ENCODE measurements at places on chromosomes 6 and 20. TPM values are rescaled to one million over a fixed set of nuclear protein-coding genes. Genes with fewer than 3 reads are reported as not detected.

The FAM83C gene
- not detected for total RNA-seq

The WFDC12 gene
- not detected for total RNA-seq

The UNC93A gene
- 67.1 TPM for total RNA-seq

The DNAH8 gene
- total RNA-seq, result 0.03 TPM

The FOXF2 gene
- 28.0 TPM for total RNA-seq

The BMP2 gene
- total RNA-seq, result 72.0 TPM

The GUCA1A gene
- total RNA-seq, result 0.43 TPM

The C4B gene
- 57.5 TPM for total RNA-seq

The PRDM13 gene
- total RNA-seq, result not detected

The SLC25A27 gene
- 11.9 TPM for total RNA-seq

The IL17F gene
- not detected for total RNA-seq

The KIF25 gene
- total RNA-seq, result not detected

The FHL5 gene
- 0.12 TPM for total RNA-seq

The IL17A gene
- not detected for total RNA-seq

The POPDC3 gene
- total RNA-seq, result 0.93 TPM

The RALGAPB gene
- total RNA-seq, result 31.8 TPM

The CCDC170 gene
- total RNA-seq, result 1.2 TPM

The TTPAL gene
- 12.9 TPM for total RNA-seq

The GFOD1 gene
- total RNA-seq, result 3.5 TPM

The ABCF1 gene
- 36.5 TPM for total RNA-seq

The TBX18 gene
- total RNA-seq, result 2.0 TPM

The PTK7 gene
- total RNA-seq, result 127 TPM

The OR2J2 gene
- not detected for total RNA-seq

The TSBP1 gene
- total RNA-seq, result not detected

The MEI4 gene
- total RNA-seq, result 0.27 TPM

The SLC17A9 gene
- total RNA-seq, result 17.3 TPM

The C20orf144 gene
- total RNA-seq, result not detected

The PTPRK gene
- total RNA-seq, result 80.2 TPM

The AURKA gene
- 16.9 TPM for total RNA-seq

The INSM1 gene
- 1.7 TPM for total RNA-seq

The DBNDD2 gene
- total RNA-seq, result 12.3 TPM

The MAS1 gene
- total RNA-seq, result not detected

The POM121L2 gene
- 0.04 TPM for total RNA-seq

The PTK6 gene
- total RNA-seq, result 0.52 TPM

The BPIFB2 gene
- 0.52 TPM for total RNA-seq

The LINC00237 gene
- not detected for total RNA-seq

The NFATC2 gene
- 4.9 TPM for total RNA-seq

The TNNC2 gene
- total RNA-seq, result 0.63 TPM

The PRR18 gene
- 0.77 TPM for total RNA-seq

The BMP5 gene
- 26.5 TPM for total RNA-seq

The BPIFB1 gene
- 0.10 TPM for total RNA-seq

The PLN gene
- total RNA-seq, result 0.80 TPM

The MCM3 gene
- total RNA-seq, result 36.4 TPM

The NDRG3 gene
- total RNA-seq, result 19.1 TPM

The ZNF165 gene
- total RNA-seq, result 9.4 TPM

The DYNLT2 gene
- total RNA-seq, result 4.0 TPM

The FUT9 gene
- total RNA-seq, result 1.0 TPM

The ENPP1 gene
- 86.9 TPM for total RNA-seq

The EPB41L1 gene
- total RNA-seq, result 32.6 TPM

The USP49 gene
- total RNA-seq, result 2.2 TPM

The STXBP5 gene
- 28.2 TPM for total RNA-seq

The SCGN gene
- 25.7 TPM for total RNA-seq

The SMLR1 gene
- 28.9 TPM for total RNA-seq
